ENCODE measurements at places on chromosomes 6 and 20.
A peak's percentile ranks its signal among the peaks of the same experiment; 100 is the strongest.

DNA sequence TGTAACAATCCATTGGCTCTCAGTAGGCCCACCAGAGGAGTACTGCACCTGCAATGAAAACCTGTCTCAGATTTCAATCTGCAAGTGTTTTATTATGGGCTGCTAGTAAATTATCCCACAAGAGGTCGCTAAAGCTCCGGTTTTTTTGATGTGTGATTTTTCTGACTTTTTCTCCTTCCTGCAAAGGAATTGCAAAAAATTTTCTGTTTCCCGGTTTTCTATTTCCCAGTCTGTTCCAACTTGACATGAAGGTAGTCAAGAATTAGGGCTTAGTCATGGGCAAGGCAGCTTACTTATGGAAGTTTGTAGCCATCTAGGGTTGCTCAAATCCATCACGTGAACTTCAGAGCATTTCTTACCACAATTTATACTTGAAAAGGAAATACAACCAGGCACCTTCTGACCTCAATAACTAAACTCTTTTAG, 38.5 kb upstream of the AHI1 start:
- peak; percentile 71 for DNase-seq

GRCh38 chr20:58670102-58670501, 19.0 kb downstream of the STX16 start:
- no peak for DNase-seq

DNA sequence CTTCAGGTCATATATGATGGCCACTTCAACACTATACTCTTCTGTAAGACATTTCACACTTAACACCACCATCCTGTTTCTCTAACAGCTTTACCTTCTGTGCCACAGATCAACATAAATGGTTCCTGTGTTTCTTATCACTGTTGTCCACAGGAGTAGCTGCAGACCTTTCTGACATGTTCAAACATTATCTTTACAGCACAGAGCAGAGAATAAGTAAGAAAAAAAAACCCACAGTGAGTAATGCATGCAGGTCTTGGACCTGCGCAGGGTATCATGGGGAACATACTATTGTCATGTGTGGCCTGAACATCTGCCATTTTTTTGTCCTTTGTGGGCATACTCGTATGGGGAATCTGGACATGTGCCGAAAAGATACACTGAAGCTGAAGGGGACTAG, 161.9 kb downstream of the KIF16B start:
- DNase-seq: no peak

- no peak for DNase-seq
These were observed 21.7 kb upstream of the SMIM26 start for GRCh38 chr20:18545566-18545965.

DNA sequence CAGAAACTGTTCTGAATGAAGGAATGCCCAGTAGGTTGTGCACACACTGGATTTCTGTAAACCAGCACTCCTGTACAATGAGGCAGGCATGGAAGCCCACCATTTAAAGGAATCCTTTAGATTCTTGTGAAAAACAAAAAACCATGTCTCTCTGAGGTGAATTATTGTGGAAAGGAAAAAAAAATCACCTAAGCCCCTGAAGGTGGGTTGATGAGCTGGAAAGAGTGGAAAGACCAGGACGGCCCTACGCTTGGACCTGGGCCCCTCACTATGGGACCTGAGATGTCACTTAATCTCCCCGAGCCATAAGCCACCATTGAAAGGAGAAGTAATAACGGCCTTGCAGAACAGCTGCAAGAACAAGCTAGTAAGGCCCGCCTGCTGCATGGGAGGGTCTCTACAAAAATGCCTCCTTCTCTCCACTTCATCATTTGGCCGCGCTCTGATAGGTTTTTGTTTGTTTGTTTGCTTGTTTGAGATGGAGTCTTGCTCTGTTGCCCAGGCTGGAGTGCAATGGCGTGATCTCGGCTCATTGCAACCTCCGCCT, 68.8 kb downstream of the RAB44 start:
- no peak for DNase-seq

- DNase-seq: no peak
These were observed 124.1 kb upstream of the RIN2 start for GRCh38 chr20:19633985-19634384.

GRCh38 chr6:7594579-7595125, 4.7 kb downstream of the SNRNP48 start:
- no peak for DNase-seq

DNA sequence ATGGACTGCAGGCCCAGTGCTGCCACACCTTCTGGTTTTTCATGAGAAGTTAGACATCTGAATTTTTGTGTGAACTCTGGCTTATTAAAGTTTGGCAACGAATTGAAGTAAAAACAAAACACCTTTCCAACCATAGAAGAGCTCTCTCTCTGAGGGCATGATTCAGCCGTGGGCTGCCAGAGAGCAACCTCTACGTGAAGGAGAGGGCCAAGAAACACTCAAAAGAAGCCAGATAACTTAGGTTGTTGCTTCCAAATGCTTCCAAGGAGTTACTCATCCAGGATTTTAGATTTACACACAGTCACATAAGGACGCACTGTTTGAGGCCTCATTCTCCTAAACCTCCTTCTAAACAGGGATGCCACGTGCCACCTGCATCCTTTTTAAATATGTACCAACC, 65.5 kb downstream of the NRN1 start:
- no peak for DNase-seq

- no peak for DNase-seq
These were observed 37.4 kb downstream of the LYRM4 start for GRCh38 chr6:5223309-5223708.

GRCh38 chr6:44300292-44300823, 12.8 kb downstream of the AARS2 start:
- DNase-seq: no peak

GRCh38 chr20:33423141-33423834, 20.3 kb downstream of the SNTA1 start:
- DNase-seq: no peak

- DNase-seq: peak; percentile 63
These were observed 43.1 kb downstream of the SLC17A5 start for GRCh38 chr6:73610444-73611275.

GRCh38 chr6:94052749-94053148, 633.4 kb upstream of the EPHA7 start:
- peak; percentile 3 for DNase-seq

GRCh38 chr6:149160943-149161342, 156.6 kb upstream of the TAB2 start:
- no peak for DNase-seq

GRCh38 chr6:29627755-29628418, 5.1 kb downstream of the GABBR1 start:
- peak; percentile 81 for DNase-seq

GRCh38 chr20:35523298-35523888, 6.1 kb downstream of the C20orf173 start:
- no peak for DNase-seq

DNA sequence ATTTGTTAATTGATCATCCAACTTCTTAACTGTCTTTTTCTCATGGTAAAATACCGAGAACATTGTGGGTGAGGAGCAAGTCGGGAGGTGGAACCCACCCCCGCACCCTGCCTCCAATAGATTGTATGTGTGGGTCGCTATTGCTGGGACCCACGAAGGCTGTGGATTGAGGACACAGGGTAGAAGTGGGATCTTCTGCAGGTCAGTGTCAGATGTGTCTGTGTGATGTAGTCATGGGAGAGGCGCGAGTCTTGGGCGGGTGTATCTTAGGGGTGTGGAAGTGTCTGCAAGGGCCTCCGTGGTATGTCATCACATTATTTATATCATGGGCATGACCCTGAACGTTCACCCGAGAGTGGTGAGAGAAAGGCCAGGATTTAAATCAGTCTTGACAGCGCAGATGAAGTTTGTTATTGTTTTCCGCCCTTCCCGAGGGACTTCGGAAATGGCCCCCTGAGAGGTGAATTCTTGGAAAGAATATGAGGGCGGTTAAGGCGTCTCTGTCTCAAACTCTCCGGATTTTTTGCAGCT, 472 bp upstream of the PAQR8 start:
- DNase-seq: no peak

DNA sequence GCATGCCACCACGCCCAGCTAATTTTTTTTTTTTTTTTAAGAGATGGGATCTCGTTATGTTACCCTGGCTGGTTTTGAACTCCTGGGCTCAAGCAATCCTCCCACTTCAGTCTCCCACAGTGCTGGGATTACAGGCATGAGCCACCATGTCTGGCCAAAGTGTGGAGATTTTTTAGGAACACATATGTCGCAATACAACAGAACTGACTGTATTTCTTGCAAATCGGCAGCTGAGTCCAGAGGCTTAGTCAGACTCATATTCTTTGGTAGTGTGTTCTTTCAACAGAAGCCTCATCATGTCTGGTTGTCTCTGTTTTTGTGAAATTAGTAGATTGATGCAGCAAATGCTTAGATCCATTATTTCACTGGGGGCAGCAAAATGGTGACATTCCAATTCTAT, 23.9 kb upstream of the CD164 start:
- DNase-seq: no peak

DNA sequence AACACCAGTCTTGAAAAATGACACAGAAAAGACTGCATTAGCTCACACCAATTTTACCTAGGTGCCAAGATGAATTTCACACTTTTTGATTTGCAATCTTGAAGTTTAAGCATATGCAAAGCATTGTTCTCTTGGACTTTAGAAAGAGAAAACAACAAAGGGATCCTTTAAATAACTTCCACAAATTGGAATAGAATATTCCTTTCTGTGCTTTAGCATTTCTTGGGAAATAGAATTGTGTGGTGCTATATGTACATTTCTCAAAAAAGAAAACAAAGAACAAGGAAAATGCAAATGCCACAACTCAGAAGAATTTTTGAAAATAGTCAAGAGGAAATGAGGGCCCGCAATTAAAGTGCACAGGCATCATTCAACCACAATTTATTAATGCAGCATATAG, 17.0 kb downstream of the HTR1B start:
- no peak for DNase-seq

GRCh38 chr6:5665173-5665572, 341.6 kb downstream of the NRN1 start:
- DNase-seq: no peak

DNA sequence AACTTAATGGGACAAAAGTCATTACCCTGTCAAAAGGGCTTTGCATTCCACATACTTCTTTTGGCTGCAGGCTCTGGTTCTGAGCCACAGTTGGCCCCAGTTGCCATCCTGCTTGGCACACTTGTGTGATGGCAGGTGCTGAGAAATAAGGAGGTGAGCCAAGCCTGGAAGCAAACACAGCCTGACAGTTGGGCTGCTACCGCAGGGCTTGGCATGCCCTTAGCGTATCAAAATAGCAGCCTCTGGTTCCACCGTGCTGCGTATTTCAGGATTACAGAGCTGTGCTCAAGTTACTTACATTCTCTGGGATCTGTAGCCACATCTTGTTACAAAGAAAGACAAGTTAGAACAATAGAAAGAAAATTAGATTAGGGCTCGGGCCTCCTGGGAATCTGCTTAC, 11.1 kb downstream of the MTHFD1L start:
- DNase-seq: no peak

- no peak for DNase-seq
These were observed 17.4 kb upstream of the CD83 start for GRCh38 chr6:14100138-14100537.

Data from muscle of arm (tissue), 14 donors.